ENCODE measurements at places on chromosomes 2 and 18.

GRCh38 chr2:157319795-157320194 is 5.8 kb downstream of the ERMN start:
- DNase-seq = no peak
- H3K4me1 ChIP-seq = peaks cover 15% of the 10 kb centered on the region
- H3K27ac ChIP-seq = no peak overlapping the region
- H3K4me3 ChIP-seq = no peak overlapping the region
- no peaks in the 10 kb centered on the region for H3K27me3 ChIP-seq

DNA sequence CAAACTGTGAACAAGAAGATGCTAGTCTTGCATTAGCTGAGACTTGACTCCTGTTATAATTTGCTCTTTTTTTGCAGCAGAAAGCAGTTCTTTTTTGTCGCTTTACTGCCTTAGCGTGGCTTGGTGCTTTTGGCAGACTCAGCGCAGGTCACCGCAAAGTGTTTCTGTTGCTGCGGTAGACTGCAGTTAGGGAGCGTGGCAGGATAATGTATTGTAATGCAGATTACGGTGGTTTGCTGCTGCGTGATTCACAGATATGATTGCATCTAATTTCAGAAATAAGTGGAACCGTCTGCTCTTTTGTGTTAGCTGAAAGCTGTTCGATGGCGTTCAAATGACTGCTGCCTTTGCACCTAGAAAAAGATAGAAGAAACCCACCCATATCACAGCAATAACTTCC is 131.6 kb upstream of the SATB2 start:
- peaks cover 5% of the 10 kb centered on the region for H3K27me3 ChIP-seq
- H3K27ac ChIP-seq = no peak overlapping the region
- H3K36me3 ChIP-seq = no peaks in the 10 kb centered on the region
- DNase-seq = no peak
- H3K4me1 ChIP-seq = no peaks in the 10 kb centered on the region

DNA sequence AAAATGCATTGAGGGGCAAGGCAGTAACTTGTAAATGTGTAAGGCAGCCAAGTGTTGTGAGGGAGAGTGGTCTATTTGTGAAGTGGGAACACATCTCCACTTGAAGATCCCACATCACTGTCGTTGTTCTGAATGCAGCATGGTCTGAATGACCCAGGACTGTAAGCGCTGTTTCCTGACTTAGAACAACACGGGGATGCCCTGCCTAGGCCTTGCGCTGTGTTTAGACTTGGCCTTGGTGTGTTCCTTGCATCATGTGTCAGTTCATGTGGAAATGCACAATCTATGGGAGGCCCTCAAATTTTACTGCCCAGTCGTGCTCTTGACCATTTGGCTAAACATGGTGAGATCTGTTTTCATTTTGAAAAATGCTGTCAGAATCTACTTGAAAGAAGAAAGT is 205.1 kb downstream of the SOX11 start:
- no peaks in the 10 kb centered on the region for H3K4me1 ChIP-seq
- no peak overlapping the region for H3K27ac ChIP-seq
- DNase-seq = no peak
- no peaks in the 10 kb centered on the region for H3K27me3 ChIP-seq

DNA sequence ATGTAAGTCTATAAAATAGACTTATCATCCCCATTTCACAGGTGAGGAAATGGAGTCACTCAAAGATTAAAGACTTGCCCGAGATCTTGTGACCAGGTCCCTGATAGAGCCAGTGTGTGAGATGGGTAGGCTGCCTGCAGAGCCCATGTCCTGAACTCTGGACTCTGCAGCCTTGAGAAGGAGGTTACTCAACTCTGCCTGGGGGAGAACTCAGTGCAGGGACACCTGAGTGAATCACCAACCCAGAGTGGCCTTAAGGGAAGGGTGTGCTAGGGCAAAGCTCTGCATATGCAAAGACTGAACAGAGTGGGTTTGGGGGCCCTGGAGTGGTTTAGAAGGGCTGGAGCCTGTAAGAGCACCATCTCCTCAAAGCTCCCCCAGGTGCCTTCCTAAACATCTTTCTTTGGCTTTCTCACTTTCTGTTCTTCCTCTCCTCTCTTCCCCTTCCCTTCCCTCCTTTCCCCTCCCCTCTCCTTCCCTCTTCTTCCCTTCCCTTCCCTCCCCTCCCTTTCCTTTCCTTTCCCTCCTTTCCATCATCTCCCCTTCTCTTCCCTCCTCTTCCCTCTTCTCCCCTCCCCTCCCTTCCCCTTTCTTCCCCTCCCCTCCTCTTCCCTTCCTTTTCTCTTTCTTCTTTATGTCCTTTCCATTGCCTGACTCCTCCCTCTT is 67.6 kb downstream of the CELF4 start:
- no peaks in the 10 kb centered on the region for H3K36me3 ChIP-seq
- no peak for DNase-seq
- no peak overlapping the region for H3K27ac ChIP-seq
- H3K4me3 ChIP-seq = no peak overlapping the region
- no peaks in the 10 kb centered on the region for H3K4me1 ChIP-seq
- peaks cover 3% of the 10 kb centered on the region for H3K27me3 ChIP-seq

DNA sequence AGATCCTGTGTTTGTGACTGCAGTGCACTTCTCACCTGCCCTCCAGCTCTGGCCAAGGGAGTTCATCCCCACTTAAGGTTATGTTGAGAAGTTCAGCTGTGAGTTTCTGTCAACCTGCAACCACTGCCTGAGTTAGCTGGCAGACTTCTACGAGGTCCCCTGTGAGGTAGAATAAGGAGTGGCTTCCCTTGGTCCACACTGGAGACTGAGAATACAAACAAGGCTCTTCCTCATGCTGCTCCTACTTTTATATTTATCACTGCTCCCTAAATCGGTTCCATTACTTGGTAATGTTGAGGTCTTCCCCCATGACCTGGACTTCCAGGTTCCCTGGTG is 353.2 kb upstream of the CWC22 start:
- H3K27ac ChIP-seq = no peak overlapping the region
- H3K27me3 ChIP-seq = no peaks in the 10 kb centered on the region
- no peak overlapping the region for H3K4me3 ChIP-seq
- no peaks in the 10 kb centered on the region for H3K4me1 ChIP-seq
- H3K36me3 ChIP-seq = no peaks in the 10 kb centered on the region
- no peak for DNase-seq

DNA sequence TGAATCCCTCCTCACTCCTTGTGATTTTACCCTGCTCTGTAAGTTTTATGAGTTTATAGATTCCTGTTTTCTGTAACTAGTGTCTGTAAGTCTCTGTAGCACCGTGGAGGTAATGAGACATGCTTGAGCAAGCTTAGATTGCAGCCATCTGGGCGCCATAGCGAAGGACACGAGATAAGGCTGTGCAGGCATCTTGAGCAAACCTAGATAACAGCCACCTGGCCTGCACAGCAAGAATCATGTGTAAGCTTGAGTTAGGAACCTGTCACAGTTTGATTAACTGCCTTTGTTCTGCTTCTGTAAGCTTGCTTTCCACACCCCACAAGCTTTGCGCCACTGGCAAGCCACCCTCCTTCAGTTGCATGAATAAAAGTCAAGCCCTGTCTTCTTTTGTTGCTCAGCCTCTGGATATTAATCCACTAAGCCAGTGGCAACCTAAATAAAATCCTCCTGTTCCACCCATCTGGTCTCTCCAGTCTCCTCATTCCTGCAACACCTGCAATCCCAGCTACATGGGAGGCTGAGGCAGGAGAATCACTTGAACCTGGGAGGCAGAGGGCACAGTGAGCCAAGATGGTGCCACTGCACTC is 270.6 kb upstream of the RGPD4 start:
- no peaks in the 10 kb centered on the region for H3K36me3 ChIP-seq
- DNase-seq = no peak
- H3K4me3 ChIP-seq = no peak overlapping the region
- H3K27ac ChIP-seq = no peak overlapping the region

GRCh38 chr2:160028431-160029269 is 33.8 kb downstream of the PLA2R1 start:
- H3K27me3 ChIP-seq = peaks cover 6% of the 10 kb centered on the region
- H3K27ac ChIP-seq = no peak overlapping the region
- H3K4me1 ChIP-seq = no peaks in the 10 kb centered on the region

GRCh38 chr2:56739413-56739812 is 555.6 kb downstream of the CCDC85A start:
- DNase-seq = no peak
- H3K4me1 ChIP-seq = no peaks in the 10 kb centered on the region
- no peak overlapping the region for H3K4me3 ChIP-seq

DNA sequence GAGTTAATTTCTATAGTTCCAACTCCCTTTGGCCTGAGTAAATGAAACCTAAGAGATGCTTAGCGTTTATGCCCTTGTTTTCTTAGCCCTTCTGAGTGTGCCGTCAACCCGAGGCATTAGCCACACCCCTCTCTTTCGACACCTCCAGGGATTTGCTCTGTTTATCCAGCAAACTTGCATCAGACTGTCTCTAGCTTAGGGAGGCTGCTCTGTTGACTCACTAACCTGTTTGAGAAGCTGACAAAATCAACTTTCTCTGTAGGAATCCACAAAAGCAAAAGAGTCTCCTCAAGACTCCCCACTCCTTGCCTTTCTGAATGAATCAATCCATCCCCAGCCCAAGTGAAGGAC is 317.6 kb downstream of the TNS1 start:
- H3K4me3 ChIP-seq = no peak overlapping the region
- no peak for DNase-seq
- no peaks in the 10 kb centered on the region for H3K36me3 ChIP-seq
- no peaks in the 10 kb centered on the region for H3K4me1 ChIP-seq

- no peak overlapping the region for H3K27ac ChIP-seq
- H3K4me3 ChIP-seq = no peak overlapping the region
- H3K4me1 ChIP-seq = no peaks in the 10 kb centered on the region
- H3K27me3 ChIP-seq = no peaks in the 10 kb centered on the region
Observed at GRCh38 chr2:47011696-47012095, 96.1 kb upstream of the MCFD2 start.

- H3K27ac ChIP-seq = no peak overlapping the region
- no peak overlapping the region for H3K4me3 ChIP-seq
- no peaks in the 10 kb centered on the region for H3K36me3 ChIP-seq
- H3K4me1 ChIP-seq = no peaks in the 10 kb centered on the region
Observed at GRCh38 chr2:41826921-41827320, 220.9 kb upstream of the PKDCC start.

GRCh38 chr2:181140928-181141327 is 160.5 kb downstream of the UBE2E3 start:
- no peak for DNase-seq
- peak overlapping the region; percentile 65 for H3K4me3 ChIP-seq

- peaks cover 22% of the 10 kb centered on the region for H3K4me1 ChIP-seq
- H3K36me3 ChIP-seq = no peaks in the 10 kb centered on the region
- no peak overlapping the region for H3K4me3 ChIP-seq
- H3K27ac ChIP-seq = no peak overlapping the region
- no peak for DNase-seq
Observed at GRCh38 chr2:7992612-7993602, 688.9 kb upstream of the ID2 start.

GRCh38 chr2:218218268-218219185 is 1.5 kb downstream of the ARPC2 start:
- peaks cover 64% of the 10 kb centered on the region for H3K36me3 ChIP-seq
- peaks cover 53% of the 10 kb centered on the region for H3K4me1 ChIP-seq
- no peaks in the 10 kb centered on the region for H3K27me3 ChIP-seq

GRCh38 chr2:190858817-190859216 is 21.8 kb upstream of the GLS start:
- DNase-seq = no peak
- peaks cover 3% of the 10 kb centered on the region for H3K27me3 ChIP-seq
- peaks cover 7% of the 10 kb centered on the region for H3K36me3 ChIP-seq
- no peak overlapping the region for H3K27ac ChIP-seq

DNA sequence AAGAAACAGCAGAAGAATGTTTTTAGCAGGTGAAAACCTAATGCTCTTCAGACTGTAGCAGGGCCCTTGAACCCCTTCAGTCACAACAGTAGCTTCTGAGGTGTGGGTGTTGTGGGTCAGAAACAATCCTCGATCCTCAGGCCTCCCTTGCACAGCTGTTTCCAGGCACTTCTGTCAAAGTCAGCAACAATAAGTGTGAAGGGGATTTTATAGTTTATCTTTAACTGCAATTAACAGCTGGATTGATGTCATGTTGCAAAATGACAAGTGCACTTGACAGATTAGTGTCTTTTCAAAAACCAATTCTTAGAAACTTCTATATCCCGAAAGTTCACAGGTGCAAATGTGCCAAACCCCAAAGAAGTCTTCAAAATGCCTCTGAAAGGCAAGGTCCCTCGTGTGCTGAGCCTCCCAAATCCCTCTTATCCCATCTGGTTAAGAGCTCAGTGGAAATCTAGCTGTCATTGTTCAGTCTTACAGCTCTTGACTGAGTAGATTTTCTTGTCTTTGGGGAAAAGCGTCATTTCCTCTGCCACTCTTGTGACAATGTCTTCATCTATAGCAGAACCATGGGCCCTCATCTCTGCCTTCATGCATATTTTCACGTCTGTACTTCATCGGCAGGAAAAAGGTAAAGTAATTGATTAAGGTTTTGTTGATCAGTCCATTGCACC is 29.6 kb downstream of the M1AP start:
- H3K4me1 ChIP-seq = peaks cover 12% of the 10 kb centered on the region
- H3K27ac ChIP-seq = no peak overlapping the region
- no peak for DNase-seq
- H3K36me3 ChIP-seq = peaks cover 1% of the 10 kb centered on the region
- no peak overlapping the region for H3K4me3 ChIP-seq
- H3K27me3 ChIP-seq = peaks cover 30% of the 10 kb centered on the region

DNA sequence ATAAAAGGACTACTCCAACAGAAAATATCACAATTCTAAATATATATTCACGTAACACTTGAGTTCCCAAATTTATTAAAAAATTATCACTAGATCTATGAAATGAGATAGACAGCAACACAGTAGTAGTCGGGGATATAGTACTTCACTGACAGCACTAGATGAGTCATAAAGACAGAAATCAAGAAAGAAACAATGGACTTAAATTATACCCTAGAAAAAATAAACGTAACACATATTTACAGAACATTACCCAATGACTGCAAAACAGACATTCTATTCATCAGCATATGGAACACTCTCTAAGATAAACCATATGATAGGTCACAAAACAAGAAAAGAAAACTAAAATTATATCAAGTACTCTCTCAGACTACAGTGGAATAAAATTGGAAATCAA is 429.4 kb downstream of the MBD2 start:
- no peak overlapping the region for H3K27ac ChIP-seq
- H3K36me3 ChIP-seq = no peaks in the 10 kb centered on the region
- no peaks in the 10 kb centered on the region for H3K4me1 ChIP-seq
- no peak overlapping the region for H3K4me3 ChIP-seq

- DNase-seq = peak; percentile 34
- H3K27ac ChIP-seq = no peak overlapping the region
- H3K4me3 ChIP-seq = no peak overlapping the region
- no peaks in the 10 kb centered on the region for H3K36me3 ChIP-seq
Observed at GRCh38 chr2:196337208-196337953, 166.0 kb upstream of the STK17B start.

GRCh38 chr2:28086611-28087010 is 196.1 kb downstream of the BABAM2 start:
- H3K27ac ChIP-seq = no peak overlapping the region
- H3K4me1 ChIP-seq = peaks cover 17% of the 10 kb centered on the region
- no peak for DNase-seq
- H3K27me3 ChIP-seq = no peaks in the 10 kb centered on the region
- peaks cover 5% of the 10 kb centered on the region for H3K36me3 ChIP-seq
